Thoracic aorta (tissue), 2 donors: ENCODE measurements at places on chromosomes 13 and 19. TPM values are rescaled to one million over a fixed set of nuclear protein-coding genes. Genes with fewer than 3 reads are reported as not detected.

Gene AP1M1
- total RNA-seq = 121 TPM

Gene TMIGD2
- total RNA-seq = 1.8 TPM

- no peak for DNase-seq
These were observed 389.2 kb downstream of the NDFIP2 start for GRCh38 chr13:79870123-79870522.

- DNase-seq = no peak
These were observed 59.4 kb downstream of the LACC1 start for GRCh38 chr13:43939086-43939485.

DNA sequence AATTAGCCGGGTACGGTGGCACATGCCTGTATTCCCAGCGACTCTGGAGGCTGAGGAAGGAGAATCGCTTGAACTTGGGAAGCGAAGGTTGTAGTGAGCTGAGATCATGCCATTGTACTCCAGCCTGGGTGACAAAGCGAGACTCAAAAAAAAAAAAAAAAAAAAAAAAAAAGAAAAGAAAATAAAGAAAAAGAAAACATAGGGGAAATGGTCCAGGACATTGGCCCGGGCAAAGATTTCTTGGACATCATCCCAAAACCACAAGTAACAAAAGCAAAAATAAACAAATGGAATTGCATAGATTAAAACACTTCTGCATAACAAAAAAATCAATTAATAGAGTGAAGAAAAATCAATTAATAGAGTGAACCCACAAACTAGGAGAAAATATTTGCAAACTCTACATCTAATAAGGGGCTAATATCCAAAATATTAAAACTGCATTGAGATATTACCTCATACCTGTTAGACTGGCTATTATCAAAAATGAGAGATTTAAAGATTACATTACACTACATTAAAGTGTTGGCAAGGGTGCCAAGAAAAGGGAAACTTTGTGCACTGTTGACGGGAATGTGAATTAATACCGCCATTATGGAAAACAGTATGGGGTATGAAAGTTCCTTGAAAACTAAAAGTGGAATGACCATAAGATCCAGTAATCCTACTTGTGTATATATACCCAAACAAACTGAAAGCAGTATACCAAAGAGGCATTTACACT, 18.5 kb upstream of the ABCC4 start:
- no peak for DNase-seq

DNA sequence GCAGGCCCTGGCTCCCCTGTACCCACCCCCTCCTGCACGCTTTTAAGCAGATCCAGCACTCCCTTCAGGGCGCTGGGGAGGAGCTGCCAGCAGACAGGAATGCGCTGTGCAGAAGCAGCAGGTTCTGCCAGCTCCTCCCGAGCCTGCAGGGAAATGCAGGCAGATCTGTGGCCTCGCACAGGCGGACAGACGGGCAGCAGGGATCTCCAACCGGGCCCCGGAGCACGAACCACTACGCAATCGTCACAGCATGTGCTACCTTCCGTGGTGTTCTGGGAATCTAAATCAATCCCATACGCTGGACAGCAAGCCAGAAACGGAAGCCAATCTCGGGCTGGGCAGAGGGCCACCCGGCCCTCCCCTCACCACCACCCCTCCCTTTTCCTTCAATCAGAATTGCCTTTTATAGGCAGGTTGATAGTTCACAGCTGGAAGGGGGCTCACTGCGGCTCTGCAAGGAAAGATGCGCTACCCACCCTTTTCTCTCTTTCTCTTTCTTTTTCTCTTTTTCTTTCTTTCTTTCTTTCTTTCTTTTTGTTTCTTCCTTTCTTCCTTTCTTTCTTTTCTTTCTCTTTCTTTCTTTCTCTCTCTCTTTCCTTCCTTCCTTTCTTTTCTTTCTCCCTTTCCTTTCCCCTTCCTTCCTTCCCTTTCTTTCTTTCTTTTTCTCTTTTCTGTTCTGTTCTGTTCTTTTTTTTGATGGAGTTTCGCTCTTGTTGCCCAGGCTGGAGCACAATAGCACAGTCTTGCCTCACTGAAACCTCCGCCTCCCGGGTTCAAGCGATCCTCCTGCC, 99.9 kb downstream of the GNG7 start:
- DNase-seq = peak; percentile 76
